ENCODE measurements at places on chromosomes 3 and 15.
A peak's percentile ranks its signal among the peaks of the same experiment; 100 is the strongest.

GRCh38 chr3:19248143-19248542 is 99.8 kb downstream of the KCNH8 start:
- DNase-seq, result no peak

DNA sequence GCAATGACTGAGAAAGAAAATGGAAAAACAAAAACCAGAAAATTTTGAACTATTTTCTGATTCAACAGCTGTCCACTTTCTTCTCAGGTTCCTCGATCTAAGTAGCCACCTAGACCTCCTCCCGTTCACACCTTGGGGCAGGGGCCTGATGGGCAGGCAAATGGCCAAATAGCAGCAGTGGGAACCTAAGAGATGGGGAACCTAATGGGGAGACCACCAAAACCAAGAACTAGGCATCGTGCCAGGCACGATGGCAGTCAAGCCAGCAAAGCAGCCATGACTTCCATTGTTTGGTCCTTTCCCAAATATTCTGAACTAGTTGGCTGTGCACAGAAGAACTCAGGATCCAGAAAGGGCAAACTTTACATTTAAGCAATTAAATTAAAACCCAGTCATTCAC is 57.1 kb downstream of the CAPN7 start:
- DNase-seq, result no peak

GRCh38 chr15:40506964-40507571 is 36.3 kb downstream of the CHST14 start:
- DNase-seq, result peak; percentile 94

DNA sequence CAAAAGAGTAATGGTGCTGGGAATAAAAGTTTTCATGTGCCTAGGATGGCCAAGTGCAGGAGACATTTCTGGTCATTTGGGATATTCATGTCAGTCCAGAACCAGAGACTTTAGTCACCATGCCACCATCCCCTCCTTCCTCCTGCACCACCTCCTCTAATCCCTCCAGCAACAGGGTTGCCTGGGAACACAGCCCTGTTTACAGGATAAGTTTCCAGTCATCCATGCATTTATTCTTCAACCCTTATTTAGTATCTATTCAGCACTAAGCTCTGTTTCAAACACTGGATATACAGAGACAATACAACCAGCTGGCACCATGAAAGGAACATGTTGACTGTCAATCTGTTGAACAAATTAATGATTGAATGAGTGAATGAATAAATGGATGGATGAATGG is 211.7 kb downstream of the CLSTN2 start:
- DNase-seq, result no peak
